ENCODE measurements at places on chromosomes 12 and 14. TPM values are rescaled to one million over a fixed set of nuclear protein-coding genes. Genes with fewer than 3 reads are reported as not detected.
A peak's percentile ranks its signal among the peaks of the same experiment; 100 is the strongest.

DNA sequence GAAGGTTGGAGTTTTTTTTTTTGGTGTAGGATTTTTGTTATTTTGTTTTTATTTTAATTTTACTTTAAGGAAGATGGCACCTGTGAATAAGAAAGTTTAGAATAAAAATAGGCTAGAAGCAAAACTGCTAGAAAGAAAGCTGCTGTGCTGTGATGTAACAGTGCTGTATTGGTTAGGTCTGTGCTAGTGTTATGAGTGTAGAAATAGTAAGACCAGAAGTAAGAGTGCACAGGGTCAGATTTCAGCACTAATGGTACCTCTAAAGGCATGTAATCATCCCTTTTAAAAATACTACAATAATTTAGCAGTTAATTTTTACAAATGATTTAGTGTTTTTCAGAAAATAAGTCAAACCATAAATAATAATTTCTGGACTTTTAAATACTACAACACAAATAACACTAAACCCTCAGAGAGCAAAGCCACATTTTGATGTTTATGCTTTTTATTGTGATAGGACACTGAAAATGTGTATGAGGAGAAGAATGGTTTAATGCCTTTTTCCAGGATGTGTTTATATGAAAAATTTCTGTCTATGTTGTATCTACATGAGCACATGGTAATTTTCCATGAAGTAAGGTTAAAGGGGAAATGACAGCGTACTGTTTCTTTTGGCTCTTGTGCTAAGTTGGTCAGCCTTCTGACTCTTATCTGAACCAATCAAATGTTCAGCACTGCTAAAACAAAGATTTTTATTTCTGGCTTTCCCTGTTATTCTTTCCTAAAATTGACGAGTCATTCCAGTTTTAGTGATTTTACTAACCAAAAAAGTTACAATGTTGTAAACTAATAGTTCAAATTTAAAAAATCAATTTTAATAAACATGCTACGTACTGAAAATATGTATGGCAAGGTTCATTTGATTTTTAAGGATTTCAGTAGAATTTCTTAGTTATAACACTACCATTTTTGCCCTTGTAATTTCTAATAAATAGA, 96.1 kb downstream of the PPHLN1 start:
- DNase-seq: peak; percentile 28

DNA sequence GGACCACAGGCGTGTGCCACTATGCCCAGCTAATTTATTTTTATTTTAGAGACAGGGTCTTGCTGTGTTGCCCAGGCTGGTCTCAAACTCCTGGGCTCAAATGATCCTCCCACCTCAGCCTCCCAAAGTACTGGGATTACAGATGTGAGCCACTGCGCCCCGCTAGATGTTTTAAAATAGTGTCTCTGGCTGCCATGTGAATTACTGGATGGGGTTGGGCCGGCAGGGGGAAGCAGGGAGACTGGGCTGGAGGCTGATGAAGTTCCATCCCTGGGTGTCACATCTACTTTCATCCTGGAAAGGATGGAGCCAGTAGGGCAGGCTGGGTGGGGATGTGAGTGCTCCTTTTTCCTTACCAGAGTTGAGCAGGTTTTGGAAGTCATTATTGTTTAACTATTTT, 46.1 kb downstream of the DNAH10 start:
- DNase-seq: peak; percentile 50

PITPNM2 gene
- 1.1 TPM for total RNA-seq

RNASE3 gene
- total RNA-seq: not detected
